ENCODE measurements at places on chromosomes 3 and 15.

GRCh38 chr3:191455257-191455952 is 5.6 kb upstream of the PYDC2 start:
- peak; percentile 17 for DNase-seq

- no peak for DNase-seq
These were observed 12.0 kb downstream of the LYSMD4 start for GRCh38 chr15:99721104-99721778.

GRCh38 chr15:25862071-25862471 is 1.1 kb downstream of the ATP10A start:
- DNase-seq: no peak

DNA sequence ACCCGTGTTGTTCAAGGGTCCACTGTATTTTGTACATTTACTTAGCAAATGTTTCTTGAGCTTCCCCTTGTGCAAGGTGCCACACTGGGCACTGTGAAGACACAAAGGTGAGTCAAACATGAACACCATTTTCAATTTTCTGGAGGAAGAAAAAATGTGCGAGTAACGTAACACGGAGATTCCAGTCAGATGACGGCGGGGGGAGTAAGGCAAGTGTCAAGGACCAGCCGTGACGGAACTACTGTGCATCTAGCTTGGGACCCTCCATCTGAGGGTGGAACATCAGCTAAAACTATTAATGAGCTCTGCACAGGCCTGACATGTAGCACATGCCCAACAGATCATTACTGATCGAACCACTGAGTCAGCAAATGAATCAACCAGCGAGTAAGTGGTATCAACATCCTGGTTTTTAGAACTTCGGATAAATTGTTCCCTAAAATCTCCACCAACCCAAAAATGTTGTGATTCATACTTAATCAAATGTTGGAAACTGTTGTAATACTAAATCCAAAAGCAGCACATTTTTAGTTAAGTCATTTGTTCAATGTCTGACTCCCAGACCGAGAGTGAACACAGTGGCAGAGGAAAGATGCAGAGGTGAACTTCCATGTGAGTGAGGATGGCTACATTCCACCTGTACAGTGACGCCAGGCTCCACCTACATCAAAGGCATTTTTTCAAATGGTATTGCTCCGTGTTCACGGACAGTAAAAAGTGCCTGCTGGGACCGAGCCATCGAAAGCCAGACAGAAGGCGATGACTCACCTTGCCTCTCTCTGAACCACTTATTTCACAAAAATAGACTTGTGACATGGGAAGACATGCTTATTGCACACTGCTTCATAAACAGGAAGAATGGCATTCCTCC is 172.2 kb downstream of the ATP10A start:
- no peak for DNase-seq

DNA sequence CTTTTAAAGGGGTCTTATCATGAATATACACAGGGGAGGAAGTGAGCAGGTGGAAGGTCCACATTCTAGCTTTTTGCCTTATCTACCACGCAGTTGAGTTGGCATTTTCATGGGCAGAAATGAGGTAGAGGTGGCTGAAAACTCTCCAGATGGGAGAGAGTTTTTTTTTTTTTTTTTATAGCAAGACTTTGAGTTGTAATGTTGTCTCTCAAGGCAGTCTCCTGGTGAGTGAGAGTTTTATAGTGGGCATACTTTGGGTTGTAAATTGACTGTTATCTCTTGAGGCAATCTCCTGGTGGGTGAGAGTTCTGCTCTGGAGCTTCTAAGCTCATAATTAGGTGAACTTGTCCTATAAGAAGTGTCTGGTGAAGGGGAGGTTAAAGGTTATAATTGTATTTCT is 191.7 kb upstream of the NAALADL2 start:
- no peak for DNase-seq

DNA sequence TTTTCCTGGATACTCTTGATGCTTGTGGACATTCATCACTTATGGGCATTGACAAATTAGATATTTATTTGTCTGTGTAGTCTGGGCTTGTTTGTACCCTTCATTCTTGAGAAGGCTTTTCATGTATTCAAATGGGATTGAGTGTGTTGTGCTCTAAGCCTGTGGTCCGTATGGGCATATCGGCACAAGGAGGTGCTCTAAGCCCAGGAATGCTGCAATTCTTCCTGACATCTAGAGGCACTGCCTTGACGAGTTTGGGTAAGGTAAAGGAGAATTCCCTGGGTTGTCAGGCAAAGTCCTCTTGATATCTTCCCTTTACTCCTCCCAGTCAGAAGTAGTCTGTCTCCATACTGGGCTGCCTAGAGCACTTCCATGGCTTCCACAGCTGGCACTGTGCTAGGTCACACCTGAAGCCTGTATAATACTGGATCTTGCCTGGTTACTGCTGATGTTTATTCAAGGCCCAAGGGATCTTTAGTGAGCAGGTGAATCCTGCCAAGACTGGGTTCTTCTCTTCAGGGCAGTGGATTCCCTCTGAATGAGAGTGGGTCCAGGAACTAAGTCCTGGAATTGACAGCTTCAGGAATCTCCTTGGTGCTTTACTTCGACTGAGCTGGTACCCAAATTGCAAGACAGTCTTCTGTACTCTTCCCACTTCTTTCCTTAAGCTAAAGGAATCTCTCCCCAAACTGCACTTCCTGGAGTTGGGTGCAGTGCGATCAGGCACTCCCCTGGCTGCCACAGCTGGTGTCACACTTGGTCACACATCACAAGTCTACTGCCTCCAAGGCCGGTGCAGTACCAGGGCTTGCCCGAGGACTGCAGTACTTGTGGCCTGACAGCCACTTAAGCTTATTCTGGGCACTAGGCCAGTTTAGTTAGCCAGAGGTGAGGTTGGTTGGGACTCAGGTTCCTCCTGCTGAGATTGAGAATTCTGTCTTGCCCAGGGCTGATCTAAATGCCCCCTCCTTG is 46.0 kb downstream of the GALK2 start:
- DNase-seq: no peak

DNA sequence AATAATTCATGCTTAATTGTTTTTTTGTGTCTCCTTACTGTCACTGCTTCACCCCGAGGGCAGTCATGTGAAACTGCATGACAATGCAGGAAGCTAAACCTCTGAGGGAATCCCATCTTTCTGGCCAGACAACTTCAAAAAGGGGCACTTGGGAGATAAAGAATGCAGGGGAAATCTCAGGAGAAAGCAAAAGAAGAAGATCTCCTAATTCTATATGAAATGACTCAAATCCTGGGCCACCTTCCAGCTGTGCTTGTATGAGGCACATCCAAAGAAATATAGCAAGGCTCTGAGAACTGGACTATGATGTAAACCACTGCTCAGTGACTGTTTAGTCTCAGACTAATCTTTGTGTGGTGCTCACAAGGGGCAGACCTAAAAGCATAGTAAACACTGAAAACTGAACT is 22.6 kb upstream of the UMPS start:
- peak; percentile 77 for DNase-seq

GRCh38 chr3:23459465-23459864 is 256.3 kb downstream of the UBE2E2 start:
- DNase-seq: no peak

DNA sequence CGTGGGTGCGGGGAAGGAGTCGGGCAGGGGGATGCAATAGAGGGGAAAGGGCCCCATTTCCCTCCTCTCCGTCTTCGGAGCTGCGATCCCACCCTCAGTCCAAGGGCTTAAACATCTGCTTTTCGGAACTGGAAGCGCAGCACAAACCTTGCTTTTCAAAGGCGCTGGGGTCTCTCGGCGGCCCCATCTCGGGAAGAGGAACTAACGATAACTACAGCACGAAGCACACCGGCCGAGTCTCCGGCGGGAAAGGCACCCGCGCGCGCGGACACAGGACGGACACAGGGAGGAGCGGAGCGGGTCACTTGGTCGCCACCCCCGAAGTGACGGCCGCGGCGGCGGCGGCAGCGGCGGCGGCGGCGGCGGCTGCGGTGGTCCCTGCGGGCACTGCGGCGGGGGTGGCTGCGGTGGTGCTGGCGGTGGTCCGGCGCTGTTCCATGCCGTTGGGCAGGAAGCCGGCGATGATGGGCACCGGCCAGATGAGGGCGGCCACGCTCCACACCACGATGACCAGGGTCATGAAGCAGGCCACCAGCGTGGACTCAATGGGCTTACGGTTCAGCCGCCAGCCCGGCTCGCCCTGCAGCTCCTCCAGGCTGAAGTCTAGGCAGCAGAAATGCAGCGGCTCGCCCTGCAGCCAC is 1.1 kb downstream of the TMEM158 start:
- peak; percentile 83 for DNase-seq

DNA sequence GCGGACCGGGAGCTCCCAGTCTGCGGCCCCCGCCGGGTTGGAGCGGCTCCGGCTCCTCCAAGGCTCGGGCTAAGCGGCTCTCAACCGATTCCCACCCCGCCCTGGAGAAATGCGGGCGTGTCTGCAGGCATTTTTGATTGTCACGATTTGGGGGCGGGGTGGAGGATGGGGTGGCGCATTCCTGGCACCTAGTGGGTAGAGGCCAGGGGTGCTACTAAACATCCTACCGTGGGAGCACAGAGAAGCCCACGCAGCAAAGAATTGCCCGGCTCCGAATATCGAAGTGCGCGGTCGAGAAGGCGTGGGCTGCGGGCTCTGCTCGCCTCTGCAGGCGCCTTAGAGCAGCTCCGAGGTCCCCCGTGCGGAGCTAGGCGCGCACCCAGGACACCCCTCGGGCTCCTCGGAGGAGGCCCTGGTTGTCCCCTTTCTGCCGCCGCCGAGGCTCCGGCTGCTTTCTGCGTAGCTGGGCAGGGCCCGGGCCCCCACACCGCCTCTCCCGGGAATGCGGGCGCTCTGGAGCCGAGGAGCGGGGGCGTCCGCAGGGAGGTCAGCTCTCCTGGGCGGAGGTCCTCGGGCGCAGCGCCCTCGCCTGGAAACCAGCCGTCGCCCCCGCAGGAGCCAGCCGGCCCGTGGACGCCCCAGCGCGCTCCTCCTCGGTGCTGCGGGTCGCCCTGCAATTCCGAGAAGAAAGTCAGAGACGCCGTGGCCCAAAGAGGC is 16.5 kb upstream of the LAMP3 start:
- DNase-seq: peak; percentile 48

DNA sequence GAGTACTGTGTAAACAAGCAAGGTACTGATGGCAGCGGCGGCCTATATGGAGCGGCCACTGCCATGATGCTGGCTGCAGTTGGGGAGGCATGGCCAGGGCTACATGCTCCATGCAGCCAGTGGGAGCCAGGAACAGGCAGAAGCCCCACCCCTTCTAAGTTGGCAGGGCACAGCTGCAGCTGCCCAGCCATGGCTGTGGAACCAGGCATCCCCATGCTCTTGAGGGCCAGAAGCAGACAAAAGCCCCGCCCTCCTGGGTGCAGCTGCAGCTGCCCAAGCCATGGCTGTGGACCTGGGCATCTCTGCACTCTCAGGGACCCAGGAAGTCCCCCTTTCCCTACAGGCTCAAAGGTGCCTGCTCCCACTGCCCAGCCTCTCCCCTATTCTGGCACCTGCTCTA is 150.9 kb downstream of the FMN1 start:
- no peak for DNase-seq

DNA sequence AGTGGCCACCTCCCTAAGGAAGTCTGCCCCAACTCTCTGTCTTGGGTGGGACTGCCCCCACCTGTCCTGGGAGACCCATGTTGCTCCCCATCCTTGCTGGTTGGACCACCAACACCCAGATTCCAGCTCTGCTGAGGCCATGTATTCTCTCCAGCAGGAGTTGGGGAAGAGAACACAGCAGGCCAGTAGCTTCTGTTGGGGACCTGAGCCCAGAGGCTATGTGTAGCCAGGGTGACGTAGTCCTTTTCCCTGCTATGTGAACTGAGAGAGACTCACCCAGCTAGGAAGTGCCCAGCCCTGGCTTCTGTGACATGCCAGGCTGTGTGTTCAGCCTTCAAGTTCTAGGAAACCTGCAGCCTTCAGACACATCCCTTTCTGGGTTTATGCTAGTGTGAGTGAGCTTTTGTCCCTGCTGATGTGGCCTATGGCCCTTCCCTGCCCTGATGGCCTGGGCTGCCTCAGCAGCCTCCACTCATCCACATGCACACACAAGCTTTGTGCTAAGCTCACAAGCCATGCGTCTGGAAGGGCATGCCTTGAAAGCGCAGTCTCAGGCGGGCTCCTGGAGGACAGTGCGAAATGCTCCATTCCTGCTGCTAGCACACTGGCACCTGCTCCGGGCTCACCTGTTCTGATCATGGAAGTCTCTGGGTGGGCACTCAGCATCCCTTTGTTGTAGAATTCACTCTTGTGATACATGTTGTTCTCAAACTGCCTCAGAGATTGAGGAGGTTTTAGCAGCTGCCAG is 42.6 kb downstream of the KY start:
- DNase-seq: no peak

GRCh38 chr3:119295816-119296726 is 1.9 kb downstream of the ARHGAP31 start:
- DNase-seq: peak; percentile 28

GRCh38 chr3:187112934-187113793 is 26.1 kb downstream of the RPL39L start:
- DNase-seq: peak; percentile 52

- peak; percentile 26 for DNase-seq
These were observed 15.5 kb downstream of the DLEC1 start for GRCh38 chr3:38054499-38055001.

- peak; percentile 14 for DNase-seq
These were observed 971 bp downstream of the CPOX start for GRCh38 chr3:98592345-98592935.

DNA sequence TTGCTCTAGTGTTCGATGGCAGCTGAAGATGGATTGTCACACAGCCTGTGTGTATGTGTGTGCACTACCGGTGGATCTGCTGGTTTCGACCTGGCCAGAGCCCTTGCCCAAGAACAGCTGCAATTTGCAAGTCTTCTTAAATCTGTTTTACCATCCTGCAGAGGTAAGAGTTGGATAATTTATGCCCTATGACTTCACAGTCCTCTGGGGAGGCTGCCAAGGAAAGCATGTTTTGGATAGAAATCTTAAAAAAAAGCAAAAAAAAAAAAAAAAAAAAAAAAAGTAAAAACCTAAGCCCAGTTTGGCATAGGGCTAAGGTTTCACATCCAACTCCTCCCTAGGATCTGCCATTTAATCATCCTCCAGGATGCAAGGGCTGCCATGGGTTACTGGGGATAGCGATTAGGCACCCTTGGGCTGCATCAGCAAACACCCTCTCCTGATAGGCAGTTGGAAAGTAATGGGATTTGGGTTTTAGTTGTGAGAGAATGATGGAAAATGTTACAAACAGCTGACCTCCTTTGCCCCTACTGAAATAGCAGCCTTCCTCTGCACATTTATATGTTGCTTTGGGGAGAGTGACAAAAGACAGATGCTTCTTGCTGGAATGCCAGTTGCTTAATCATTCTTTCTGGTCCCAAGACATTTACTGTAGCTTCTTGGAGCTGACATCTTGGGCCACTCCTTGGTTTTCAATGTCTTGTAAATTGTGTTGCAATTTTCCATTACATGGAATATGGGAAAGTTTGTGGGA is 35.4 kb downstream of the CD200R1L start:
- DNase-seq: peak; percentile 98

- DNase-seq: no peak
These were observed 25.8 kb downstream of the TMEM43 start for GRCh38 chr3:14150491-14151230.
